Stimulated activated CD8-positive, alpha-beta memory T cell treated with anti-CD3 and anti-CD28 coated beads, Interleukin-15, amount 100 ng/mL, for 24 hours (primary cell): ENCODE measurements at places on chromosomes 5 and 9.

DNA sequence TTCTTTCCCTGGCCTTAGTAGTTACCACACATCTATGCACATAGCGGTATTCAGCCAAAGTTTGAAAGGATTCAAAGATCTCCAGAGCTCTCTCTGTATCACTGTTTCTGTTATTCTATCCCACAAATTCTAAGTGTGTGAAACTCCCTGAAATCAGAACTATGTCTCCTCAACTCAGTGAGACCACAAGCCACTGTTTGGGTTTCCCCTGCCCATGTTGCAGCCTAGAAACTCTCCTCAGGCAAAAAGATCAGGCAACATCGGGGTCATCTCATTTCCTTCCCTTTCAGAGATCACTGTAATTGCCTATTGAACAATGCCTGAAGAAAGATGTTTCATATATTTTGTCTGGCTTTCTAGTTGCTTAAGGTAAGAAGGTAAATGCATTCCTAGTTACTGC lies 135.6 kb downstream of the TMC1 start:
- no peak for DNase-seq

GRCh38 chr5:112800891-112801290 lies 60.2 kb upstream of the SRP19 start:
- no peak for DNase-seq

GRCh38 chr9:127817881-127818434 lies 15.3 kb downstream of the FPGS start:
- DNase-seq = no peak

DNA sequence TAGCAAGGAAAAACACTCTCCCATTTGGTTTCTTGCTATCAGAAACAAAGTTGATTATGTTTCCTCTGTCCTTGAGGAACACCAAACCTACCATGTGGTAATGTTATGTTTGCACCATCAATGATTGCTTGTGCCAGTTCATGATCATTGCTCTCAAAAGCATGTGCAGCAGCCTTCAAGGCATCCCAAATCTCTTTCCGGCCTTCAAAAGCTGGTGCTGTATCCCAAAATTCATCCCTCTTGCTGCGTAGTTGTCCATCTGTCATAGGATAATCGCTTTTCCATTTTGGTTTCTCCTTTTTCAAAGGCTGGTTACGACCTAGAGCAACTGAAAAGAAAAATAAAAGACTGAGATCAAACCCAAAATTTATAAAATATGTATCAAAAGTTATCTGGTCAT lies 40.1 kb downstream of the EFCAB9 start:
- DNase-seq = no peak

- DNase-seq = no peak
Measured at GRCh38 chr9:99274016-99274415, 51.9 kb downstream of the SEC61B start.

DNA sequence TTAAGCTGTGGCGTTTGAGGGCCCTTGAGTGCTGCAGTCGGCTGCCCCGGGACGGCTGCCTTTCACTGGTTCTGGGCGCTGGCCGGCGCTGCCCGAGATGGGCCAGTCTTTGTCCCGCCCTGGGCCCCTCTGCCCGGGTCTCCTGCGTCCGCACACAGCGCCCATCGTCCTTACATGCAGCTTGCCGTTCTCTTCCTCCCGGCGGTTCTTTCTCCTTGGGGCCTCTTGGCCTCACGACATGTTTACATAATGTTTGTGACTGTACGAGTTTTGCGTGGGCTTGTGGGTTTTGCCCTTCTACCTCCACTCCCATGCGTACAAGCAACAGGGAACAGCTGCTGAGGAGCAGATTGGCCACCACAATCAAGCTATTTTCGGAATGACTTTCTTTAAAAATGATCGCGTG lies 618 bp downstream of the TNPO1 start:
- no peak for DNase-seq

GRCh38 chr9:96500696-96501632 lies 51.0 kb downstream of the HABP4 start:
- no peak for DNase-seq

GRCh38 chr9:133090187-133090586 lies 28.4 kb downstream of the CEL start:
- DNase-seq = no peak

- DNase-seq = no peak
Measured at GRCh38 chr5:171580502-171581265, 161.2 kb downstream of the FGF18 start.

DNA sequence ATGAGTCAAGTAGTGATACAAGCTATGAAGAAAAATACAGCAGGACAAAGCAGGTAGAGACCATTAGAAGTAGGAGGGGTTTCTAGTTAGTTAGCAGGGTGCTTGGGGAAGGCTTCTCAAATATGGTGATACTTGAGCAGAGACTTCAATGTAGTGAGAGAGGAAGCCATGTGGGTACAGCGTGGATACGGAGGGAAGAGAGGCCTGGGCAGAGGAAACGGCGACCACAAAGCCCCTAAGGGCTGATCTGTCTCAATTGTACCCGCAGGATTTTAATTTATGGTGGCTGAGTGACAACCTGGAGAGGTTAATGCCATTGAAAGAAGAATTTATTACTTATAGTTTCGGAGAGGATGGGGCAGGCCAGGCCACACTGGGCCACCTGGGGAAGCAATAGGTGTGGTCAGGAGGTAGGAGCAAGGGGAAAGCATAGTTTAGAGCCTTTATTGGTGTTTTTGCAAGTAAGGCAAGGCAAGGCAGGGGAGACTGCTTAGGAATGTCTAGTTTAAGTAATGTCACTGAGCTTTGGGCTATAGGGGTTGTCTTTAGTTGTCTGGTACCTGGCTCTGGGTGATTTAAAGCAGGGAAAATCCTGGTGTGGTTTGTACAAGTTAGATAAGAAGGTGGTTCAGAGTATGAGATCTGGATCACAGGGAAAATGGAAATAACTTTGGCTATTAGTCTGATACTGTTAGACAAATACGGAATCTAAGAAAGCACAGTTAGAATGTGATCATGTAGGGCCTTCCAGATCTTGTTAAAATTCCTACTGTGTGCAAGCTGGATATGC lies 42.6 kb downstream of the GCNT4 start:
- no peak for DNase-seq

GRCh38 chr5:157358871-157359270 lies 92.9 kb downstream of the CYFIP2 start:
- no peak for DNase-seq

- no peak for DNase-seq
Measured at GRCh38 chr9:12739014-12739652, 35.7 kb upstream of the LURAP1L start.

GRCh38 chr5:58860680-58861079 lies 277.8 kb downstream of the RAB3C start:
- no peak for DNase-seq

- DNase-seq = no peak
Measured at GRCh38 chr9:136544548-136544963, 1.3 kb downstream of the NOTCH1 start.

DNA sequence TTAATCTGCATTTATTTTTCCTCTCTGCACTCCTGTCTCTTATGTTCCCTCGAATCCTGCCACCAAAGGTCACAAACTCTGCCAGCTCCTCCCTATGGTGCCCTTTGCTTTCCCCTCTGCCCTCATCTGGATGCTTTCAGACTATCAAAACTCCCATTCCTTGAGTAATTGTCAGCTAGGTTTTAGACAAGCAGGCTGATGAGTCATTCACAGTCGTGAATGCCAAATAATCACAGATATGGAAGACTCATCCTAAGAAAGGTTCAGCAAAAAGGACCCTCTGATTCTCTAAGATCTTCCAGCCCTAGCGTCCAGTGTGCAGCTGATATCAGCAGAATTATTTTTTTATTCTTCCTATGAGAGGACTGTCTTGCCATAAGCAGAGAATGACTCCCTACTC lies 104.5 kb upstream of the NUDT12 start:
- no peak for DNase-seq

DNA sequence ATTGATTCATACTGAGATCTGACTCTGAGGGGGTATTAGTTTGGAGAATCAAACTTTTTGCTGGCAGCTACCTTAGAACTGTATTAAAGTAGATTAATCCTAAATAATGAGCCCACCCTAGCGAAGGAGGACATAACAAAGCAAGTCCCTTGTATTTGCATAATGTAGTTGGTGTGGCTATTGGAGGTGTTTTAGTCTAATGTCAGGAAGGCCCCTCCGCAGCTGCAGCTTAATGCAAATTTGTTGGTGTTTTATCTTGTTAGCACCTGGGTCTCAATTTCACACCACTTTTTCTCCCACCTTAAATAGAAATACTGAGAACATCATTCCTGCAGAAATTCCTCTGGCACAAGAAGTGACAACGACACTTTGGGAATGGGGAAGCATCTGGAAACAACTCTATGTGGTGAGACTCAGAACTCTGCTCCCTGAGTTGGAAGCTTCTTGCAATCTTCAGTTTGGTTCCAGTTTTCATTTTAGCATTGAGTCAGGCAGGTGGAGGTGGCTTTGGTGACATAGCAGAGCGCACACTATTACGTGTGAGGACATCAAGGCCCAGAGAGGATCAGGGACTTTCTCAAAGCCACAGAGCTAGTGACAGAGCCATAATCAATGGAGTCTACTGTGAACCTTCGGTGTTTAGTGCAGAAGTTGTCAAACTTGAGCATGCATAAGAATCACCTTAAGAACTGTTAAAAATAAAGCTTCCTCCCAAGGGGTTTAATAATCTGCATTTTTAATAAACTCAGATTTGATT lies 33.9 kb downstream of the DOCK2 start:
- DNase-seq = no peak

DNA sequence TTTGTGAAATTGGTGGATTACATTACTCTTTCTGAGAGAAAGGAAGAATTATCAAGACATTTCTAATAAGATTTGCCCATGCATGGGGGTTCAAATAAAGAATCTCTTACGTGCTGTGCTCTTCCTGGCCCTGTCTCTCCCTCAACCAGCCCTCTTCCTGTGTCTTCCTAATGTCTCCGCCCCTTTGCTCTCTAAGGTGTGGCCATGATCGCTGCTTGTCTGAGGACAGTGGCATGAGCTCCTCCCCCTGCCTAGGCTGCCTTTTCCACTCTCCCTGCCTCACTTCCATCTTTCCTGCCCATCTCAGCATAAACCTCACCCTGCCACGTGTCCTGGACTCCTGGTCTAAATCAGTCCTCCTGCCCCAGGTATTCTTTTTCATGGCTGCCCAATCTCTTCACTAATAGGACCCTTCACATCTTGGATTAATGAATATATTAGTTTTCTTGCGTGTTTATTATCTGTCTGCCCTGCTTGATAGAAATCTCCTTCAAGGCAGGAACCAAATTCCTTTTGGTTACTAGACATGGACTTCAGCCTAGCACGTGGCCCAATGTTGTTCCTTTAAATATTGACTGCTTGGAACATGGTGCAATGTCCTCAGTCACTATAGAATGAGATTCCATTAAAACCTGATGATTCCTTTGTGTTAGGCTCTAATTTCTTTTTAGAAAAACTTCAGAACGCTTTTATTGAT lies 122.3 kb downstream of the MTRR start:
- DNase-seq = no peak
